ENCODE measurements at places on chromosomes 2 and 18. TPM values are rescaled to one million over a fixed set of nuclear protein-coding genes. Genes with fewer than 3 reads are reported as not detected.

The SH3BP4 gene
- total RNA-seq = 33.9 TPM

The TUBB6 gene
- total RNA-seq = 190 TPM

The XDH gene
- total RNA-seq = 1.3 TPM

The QPCT gene
- 18.6 TPM for total RNA-seq

The MOCOS gene
- 3.8 TPM for total RNA-seq

The WDR75 gene
- total RNA-seq = 50.4 TPM

The ERFE gene
- total RNA-seq = 6.3 TPM

The UGT1A8 gene
- total RNA-seq = not detected

The CDK5R2 gene
- total RNA-seq = 2.5 TPM

The FER1L5 gene
- total RNA-seq = not detected

The GPR55 gene
- not detected for total RNA-seq

The INPP5D gene
- total RNA-seq = 0.69 TPM

The RBM45 gene
- total RNA-seq = 13.3 TPM

The C1D gene
- total RNA-seq = 36.0 TPM

The PSD4 gene
- total RNA-seq = 11.2 TPM

The PECR gene
- total RNA-seq = 16.8 TPM

The RGPD4 gene
- total RNA-seq = not detected

The PLCD4 gene
- 0.31 TPM for total RNA-seq

The ROCK1 gene
- total RNA-seq = 17.7 TPM

The ANKRD62 gene
- total RNA-seq = not detected

The EN1 gene
- total RNA-seq = 0.92 TPM

The FAM237A gene
- not detected for total RNA-seq

The PROKR1 gene
- total RNA-seq = not detected

The NMS gene
- not detected for total RNA-seq

The C2orf80 gene
- total RNA-seq = not detected

The RAB17 gene
- total RNA-seq = 0.10 TPM

The GPATCH11 gene
- total RNA-seq = 12.0 TPM

The ERMN gene
- not detected for total RNA-seq

The NR4A2 gene
- 3.1 TPM for total RNA-seq

The ANKRD30B gene
- not detected for total RNA-seq

The SATB2 gene
- total RNA-seq = 3.9 TPM

The FRZB gene
- 0.07 TPM for total RNA-seq

The PCGF1 gene
- total RNA-seq = 29.4 TPM

The HIBCH gene
- 13.8 TPM for total RNA-seq

The DPYSL5 gene
- 3.8 TPM for total RNA-seq

The INHA gene
- 0.38 TPM for total RNA-seq

The ACTG2 gene
- total RNA-seq = 0.11 TPM

The PLEKHB2 gene
- 79.7 TPM for total RNA-seq

The TXNDC2 gene
- 0.38 TPM for total RNA-seq

The CD8B2 gene
- not detected for total RNA-seq

The IL37 gene
- not detected for total RNA-seq

The LGALSL gene
- 14.5 TPM for total RNA-seq

The RFTN2 gene
- not detected for total RNA-seq

The PDCD1 gene
- not detected for total RNA-seq

The C1GALT1C1L gene
- total RNA-seq = 2.2 TPM

The ICA1L gene
- 1.5 TPM for total RNA-seq

The PSMA8 gene
- total RNA-seq = not detected

The ARHGEF33 gene
- 0.13 TPM for total RNA-seq

The TDRD15 gene
- total RNA-seq = not detected

The CHRNG gene
- total RNA-seq = not detected

The PASK gene
- 6.4 TPM for total RNA-seq

The CERKL gene
- 0.30 TPM for total RNA-seq

The DUSP19 gene
- total RNA-seq = 0.41 TPM

The PRSS56 gene
- 0.16 TPM for total RNA-seq
